ENCODE measurements at places on chromosomes 2 and 18.

DNA sequence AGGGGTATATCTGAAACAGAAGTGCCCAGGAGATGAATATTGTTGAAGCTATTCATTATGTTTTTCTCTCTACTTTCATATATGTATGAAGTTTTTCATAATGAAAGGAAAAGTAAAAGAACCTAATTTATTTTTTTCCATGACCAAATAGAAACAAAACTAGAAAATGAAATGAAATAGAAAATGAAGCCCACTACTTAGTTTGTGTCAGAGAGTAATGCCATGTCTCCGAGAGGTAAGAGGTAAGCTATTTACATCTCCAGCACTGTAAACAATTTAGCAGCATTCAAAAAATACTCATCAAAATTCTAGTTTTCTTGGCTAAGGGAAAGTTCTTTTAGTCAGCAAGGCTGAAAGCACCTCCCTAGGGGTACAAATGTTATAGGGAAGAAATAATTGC lies 238.6 kb downstream of the PTH2R start:
- no peak for DNase-seq

- no peak for DNase-seq
These were observed 4.0 kb upstream of the HJURP start for GRCh38 chr2:233858331-233858730.

DNA sequence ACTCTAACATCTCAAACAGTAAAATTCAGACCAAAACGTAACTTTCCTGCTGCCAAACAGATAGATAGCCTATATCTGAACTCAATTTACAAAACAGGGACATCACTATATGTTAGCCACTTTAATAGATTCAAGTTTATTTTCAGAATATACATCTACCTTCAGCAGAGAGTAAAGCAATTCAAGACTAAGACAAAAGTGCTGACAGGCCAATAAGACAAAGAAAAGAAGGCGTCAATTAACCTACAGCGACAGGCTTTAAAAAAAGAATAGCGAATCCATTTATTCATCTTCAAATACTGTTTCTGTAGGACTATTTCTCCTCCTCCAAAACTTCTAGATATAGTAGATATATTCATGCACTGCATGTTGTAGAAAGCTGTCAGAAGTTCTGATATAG lies 333.0 kb downstream of the GRB14 start:
- no peak for DNase-seq

DNA sequence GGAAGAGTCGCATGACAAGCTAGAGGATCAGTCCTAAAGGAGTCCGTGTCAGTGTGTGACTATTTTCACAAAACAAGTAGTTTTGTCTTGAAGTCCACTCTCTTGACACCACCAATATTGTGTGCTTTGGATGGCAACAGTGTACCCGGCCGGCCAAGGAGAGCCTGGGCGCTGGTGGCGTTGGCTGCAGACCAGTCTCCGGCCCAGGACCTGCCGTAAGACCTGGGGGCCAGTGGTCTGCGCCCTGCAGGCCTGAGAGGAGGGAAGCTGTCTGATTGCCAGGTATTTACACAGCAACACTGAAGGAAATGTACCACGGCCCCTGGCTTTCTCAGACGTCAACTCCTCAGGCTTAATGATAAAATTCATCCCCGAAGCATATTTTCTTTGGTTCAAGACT lies 472.4 kb upstream of the SALL3 start:
- DNase-seq = no peak

DNA sequence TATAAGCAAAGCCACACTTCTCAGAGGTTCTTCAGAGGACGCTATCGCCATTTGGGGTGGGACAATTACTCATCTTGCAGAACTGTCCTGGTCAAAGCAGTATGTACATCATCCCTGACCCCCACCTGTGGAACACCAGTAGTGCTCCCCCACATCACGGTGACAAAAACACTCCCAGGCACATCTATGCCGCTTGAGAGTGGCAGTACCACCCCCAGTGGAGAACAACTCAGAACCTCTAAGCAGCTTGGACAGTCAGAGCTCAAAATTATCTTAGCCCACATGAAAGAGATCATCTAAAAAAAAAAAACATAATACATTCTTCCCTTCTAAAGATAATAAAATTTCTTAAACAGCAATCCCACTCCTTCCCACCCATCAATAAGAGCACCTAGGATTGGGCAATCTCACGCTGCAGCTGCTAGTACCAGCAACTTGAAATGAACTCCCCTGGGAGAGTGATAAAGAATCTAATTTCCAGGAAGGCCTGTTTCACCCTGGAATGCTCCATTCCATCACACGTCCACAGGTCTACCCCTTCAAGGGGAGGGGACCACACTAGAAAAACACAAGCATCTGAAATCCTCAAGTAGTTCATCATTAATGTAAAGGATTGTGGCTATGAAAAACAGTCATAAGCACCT lies 31.7 kb downstream of the LRP2 start:
- DNase-seq = no peak

GRCh38 chr2:230865766-230866755 lies 1.3 kb downstream of the ITM2C start:
- peak; percentile 55 for DNase-seq

DNA sequence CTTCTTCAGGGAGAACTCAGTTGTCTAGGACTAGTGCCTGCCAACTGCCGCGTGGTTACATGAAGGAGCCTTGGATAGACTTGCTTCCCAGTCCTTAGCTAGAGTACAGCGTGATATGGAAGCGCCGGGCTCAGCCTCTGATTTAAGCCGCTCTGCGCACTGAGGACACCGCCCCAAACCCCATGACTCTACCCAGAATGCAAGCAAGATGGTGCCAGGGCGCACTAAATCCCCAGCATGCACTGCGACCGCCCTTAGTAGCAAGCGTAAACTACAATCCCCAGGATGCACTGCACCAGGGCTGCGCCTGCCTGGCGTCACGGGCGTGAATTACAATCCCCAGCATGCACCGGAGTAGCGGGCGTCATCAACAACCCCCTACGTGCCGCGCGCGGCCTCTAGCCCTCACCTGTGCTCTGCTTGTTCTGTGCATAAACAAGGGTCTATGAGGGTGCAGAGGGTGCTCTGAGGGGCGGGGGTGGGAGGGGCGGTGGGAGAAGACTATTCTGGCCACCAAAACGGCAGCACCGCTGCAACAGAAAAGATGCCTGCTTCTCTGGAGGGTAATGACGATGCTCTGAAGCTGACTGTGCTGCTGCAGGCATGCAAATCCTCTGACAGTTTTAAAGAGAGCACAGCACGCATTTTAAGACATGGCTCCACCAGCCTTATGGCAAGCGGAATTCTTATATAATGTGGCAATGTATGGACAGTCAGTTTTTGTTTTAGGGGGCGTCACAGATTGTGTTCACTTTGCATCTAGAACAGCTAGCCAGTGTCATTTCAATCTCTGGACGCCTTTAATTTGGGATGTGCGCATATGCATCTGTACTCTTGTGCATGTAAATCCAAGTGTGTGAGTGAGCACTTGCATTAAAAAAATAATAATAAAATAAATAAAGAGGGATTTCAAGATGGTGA lies 282.5 kb upstream of the MYT1L start:
- peak; percentile 85 for DNase-seq

DNA sequence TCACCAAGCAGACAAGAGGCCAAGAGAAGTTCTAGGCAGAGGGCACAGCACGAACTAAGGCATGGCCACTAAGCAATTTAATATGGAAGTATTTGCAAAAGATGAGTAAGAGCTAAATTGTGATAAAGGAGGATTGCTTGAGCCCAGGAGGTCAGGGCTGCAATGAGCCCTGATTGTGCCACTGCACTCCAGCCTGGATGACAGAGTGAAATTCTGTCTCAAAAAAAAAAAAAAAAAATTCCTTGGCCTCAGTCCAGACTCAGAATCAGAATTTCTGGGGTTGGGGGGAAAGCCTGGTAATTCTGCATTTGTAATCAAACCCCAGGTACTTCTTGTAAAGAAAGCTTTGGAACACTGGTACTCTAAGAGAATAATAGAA lies 46.8 kb upstream of the RTN4 start:
- no peak for DNase-seq

DNA sequence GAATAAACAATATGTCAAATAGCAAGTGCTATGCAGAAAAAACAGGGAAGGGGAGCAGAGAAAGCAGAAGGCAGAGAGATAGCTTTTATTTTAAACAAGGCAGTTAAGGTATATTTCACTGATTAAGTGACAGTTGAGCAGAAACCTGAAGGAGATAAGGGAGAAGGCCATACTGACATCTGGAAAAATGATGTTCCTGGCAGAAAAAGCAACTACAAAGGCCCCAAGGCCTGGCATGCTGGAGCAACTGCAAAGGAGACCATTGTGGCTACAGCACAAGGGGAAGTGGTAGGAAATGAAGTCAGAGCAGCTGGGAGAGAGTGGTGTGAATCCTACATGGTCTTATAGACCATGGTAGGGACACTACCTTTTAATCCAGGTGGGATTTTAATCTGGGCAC lies 8.9 kb upstream of the PCBP1 start:
- DNase-seq = no peak

GRCh38 chr2:118372886-118373830 lies 284.9 kb downstream of the INSIG2 start:
- no peak for DNase-seq

GRCh38 chr2:204108781-204109295 lies 172.3 kb downstream of the ICOS start:
- no peak for DNase-seq

DNA sequence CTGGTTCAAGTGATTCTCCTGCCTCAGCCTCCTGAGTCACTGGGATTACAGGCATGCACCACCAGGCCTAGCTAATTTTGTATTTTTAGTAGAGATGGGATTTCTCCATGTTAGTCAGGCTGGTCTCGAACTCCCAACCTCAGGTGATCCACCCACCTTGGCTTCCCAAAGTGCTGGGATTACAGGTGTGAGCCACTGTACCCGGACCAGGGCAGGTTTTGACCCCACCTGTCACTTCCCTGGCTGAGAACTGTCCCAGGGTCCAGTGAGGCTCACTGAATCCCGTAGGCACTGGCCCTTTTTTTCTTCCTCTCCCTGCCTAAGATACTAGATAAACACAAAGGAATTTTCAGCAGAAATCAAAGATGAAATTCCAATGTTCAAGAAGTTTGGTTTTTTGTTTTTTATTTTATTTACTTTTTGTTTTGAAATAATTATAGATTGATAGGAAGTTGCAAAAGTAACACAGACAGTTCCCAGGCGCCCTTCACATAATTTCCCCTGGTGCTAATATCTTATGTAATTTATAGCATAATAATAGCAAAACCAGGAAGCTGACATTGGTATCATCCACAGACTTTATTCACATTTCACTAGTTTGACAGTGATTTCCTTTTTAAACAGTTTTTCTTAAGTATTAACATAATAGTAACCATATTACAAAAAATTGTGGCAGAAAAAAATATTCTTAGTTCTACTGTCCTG lies 52.4 kb upstream of the B3GNT7 start:
- no peak for DNase-seq

- no peak for DNase-seq
These were observed 47.4 kb upstream of the KIDINS220 start for GRCh38 chr2:8884812-8885211.

GRCh38 chr18:8787794-8788193 lies 82.4 kb downstream of the MTCL1 start:
- DNase-seq = no peak

- DNase-seq = no peak
These were observed 209.4 kb downstream of the CDH20 start for GRCh38 chr18:61542596-61542995.
